Activated CD4-positive, alpha-beta T cell treated with anti-CD3 and anti-CD28 coated beads for 1 hour (primary cell): ENCODE measurements at places on chromosomes 3 and 15.

GRCh38 chr3:52880047-52880446 is 17.3 kb downstream of the STIMATE start:
- DNase-seq, result no peak

- DNase-seq, result no peak
Measured at GRCh38 chr15:40264321-40265153, 18.3 kb downstream of the ANKRD63 start.

DNA sequence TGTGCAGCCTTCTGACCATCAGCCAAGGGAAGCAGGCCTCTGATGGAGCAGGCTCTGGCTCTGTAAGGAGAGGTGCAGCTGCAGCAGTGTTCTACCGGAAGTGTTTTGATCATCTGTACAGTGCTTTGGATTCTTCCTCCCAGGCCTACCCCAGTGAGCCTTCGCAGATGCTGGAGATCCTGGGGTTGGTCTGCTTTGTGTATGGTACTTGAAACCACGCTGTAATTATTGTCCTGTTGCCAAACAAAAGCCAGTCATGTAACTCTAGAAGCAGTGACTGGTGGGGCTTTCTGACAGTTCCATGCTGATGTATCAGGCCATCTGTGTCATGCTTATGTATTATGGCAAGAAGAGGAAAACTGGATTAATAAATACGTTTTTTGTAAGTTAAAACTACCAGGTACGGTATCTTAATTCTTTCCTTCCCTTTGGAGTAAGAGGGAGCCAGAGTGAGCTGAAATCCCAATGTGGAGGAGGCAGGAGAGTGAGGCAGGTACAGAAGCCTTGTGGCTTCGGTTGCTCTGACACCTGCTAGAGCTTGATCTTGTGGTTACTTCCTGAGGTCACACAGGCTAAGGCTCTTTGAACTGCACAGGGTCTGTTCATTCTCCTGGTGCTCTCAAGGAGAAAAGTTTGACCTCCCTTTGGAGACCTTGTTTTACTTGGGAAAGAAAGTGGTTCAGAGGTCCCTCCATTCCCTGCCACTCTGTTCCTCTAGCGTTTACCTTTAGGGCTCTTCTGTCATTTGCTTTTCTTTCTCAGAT is 3.7 kb downstream of the TMEM42 start:
- DNase-seq, result no peak

DNA sequence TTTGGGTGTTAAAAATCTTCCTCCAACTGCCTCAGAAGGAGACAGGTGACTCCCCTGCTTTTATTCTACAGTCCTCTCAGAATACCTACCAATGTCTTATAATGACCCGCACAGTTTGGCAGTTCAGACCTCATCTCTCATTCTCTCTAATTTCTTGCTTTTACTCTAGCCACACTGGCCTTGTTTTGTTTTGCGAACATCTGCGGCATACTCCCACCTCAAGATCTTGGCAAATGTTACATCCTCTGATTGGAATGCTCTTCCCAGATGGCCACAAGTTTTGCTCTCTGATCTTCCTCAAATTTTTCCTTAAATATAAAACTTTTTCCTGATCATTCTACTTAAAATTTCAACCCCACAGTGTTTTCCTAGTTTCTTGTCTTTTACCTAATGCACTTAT is 94.1 kb downstream of the PLSCR2 start:
- DNase-seq, result no peak

GRCh38 chr3:178434206-178434805 is 101.9 kb upstream of the KCNMB2 start:
- DNase-seq, result no peak

DNA sequence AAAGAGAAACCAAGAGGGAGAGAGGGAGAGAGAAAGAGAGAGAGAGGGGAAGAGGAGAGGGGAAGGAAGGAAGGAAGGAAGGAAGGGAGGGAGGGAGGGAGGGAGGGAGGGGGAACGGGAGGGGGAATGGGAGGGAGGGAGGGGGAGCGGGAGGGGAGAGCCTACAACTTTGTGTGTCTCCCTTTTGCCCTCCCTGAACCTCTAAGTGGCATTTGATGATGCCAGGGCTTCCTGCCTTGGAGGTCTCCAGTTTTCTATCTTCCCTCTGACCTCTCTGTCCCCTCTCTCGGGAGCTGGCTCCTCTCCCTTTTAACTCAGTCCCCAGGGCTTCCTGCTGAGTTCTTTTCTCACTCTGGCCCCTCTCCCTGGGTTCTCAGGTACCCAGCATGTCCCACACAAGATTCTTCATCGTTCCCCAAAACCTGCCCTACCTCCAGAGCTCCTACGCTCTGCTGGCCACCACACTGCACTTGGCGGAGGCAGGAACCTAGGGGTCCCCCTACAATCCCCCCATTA is 12.5 kb upstream of the FAM174B start:
- DNase-seq, result no peak

GRCh38 chr3:134338516-134339261 is 35.6 kb downstream of the AMOTL2 start:
- no peak for DNase-seq

GRCh38 chr3:18046131-18046915 is 303.9 kb upstream of the TBC1D5 start:
- no peak for DNase-seq

GRCh38 chr3:179898024-179898423 is 138.7 kb downstream of the PEX5L start:
- no peak for DNase-seq

DNA sequence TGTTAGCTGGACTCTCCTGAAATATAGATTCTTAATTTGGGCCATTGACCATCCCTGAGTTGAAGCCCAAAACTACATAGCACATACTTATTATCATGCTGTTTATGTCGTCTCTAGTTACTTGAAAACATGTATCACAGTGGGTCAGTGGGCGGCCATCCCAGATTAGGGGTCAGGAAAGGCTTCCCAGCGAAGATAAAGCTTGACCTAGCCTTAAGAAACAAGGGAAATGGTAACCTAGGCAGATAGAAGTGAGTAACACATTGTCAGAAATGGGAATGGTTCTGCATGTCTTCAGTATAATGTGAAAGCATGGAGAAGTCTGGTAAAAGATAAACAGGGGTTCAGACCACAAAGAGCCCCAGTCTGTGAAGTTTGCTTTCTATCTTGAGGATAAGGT is 124.7 kb downstream of the C3orf70 start:
- DNase-seq, result no peak

DNA sequence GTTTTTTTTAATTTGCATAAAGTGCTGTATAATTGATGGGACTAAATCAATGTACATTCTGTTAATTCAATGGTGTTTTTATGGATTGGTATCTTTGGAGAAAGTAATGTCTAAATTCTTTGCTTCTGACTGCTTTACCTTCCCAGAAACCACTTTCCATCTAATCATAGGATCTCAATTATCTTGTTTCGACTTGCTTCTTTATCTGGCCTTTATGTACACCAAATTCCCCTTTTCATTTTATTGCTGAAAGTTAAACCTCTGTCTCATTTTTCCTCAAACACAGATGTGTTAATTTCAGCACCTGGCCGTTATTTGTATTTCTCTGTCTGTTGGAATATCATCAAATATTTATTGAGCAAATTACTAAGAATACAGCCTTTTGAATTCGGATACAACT is 287.3 kb upstream of the GBE1 start:
- no peak for DNase-seq

DNA sequence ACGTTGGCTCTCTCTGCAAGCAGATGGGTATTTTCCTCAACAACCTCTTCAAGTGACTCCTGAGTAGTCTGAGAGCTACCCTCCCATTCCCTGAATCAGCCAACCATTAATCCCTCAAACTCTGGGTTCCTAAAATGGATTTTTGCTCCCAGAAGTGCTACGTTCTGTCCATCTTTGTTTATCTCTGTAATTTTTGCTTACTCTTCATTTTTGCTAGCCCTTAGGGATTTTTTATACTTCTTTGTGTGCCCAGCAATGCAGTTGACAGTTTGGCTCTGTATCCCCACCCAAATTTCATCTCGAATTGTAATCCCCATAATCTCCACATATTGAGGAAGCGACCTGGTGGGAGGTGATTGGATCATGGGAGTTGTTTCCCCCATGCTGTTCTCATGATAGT is 35.4 kb upstream of the COL6A5 start:
- no peak for DNase-seq

GRCh38 chr3:100018806-100019205 is 95.5 kb downstream of the FILIP1L start:
- no peak for DNase-seq

DNA sequence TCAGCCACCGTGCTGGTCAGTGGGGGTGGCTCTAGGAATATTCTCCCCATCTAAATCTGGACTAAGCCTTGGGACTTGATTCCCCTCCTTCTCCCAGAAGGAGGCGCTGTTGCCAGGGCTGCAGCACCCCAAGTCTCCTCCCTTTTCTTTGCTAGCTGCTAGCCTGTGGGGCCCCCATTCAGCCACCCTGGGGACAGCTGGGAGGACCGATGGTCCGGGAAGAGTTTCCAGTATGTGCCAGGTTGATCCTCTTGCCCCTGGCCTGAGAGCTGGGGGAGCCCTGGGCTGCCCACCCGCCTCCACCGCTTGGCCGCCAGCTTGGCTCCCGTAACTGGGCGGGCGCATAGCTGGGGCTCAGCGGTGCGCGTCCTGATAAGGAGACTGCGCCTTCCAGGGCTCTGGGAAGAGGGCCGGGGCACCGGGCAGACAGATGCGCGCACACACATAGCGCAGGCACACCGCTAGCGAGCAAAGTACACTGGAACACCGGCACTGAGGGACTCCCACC is 4.2 kb downstream of the SMAD6 start:
- no peak for DNase-seq
